ENCODE measurements at places on chromosomes 6 and 20. TPM values are rescaled to one million over a fixed set of nuclear protein-coding genes. Genes with fewer than 3 reads are reported as not detected.

PRL gene
- total RNA-seq = not detected

TP53TG5 gene
- not detected for total RNA-seq

TMEM14A gene
- total RNA-seq = 101 TPM

CNKSR3 gene
- total RNA-seq = 23.0 TPM

RNGTT gene
- total RNA-seq = 15.6 TPM

LY6G5C gene
- 0.30 TPM for total RNA-seq

CGAS gene
- total RNA-seq = 21.9 TPM

ZBP1 gene
- total RNA-seq = not detected

STMND1 gene
- total RNA-seq = not detected

SNX21 gene
- 87.6 TPM for total RNA-seq

CYP39A1 gene
- total RNA-seq = 0.95 TPM

SAMHD1 gene
- 9.8 TPM for total RNA-seq

MRAP2 gene
- 0.09 TPM for total RNA-seq

OTOR gene
- total RNA-seq = not detected

ZNF217 gene
- 25.0 TPM for total RNA-seq

HLA-DRA gene
- total RNA-seq = not detected

SLCO4A1 gene
- total RNA-seq = 65.5 TPM

GMEB2 gene
- 18.1 TPM for total RNA-seq

GFOD1 gene
- 2.2 TPM for total RNA-seq

SLC35D3 gene
- not detected for total RNA-seq
